Stimulated activated CD8-positive, alpha-beta memory T cell treated with anti-CD3 and anti-CD28 coated beads, Interleukin-2, amount 100 ng/mL, for 48 hours (primary cell): ENCODE measurements at places on chromosomes 2 and 18.

- DNase-seq = no peak
Measured at GRCh38 chr2:196630531-196630930, 9.0 kb upstream of the CCDC150 start.

DNA sequence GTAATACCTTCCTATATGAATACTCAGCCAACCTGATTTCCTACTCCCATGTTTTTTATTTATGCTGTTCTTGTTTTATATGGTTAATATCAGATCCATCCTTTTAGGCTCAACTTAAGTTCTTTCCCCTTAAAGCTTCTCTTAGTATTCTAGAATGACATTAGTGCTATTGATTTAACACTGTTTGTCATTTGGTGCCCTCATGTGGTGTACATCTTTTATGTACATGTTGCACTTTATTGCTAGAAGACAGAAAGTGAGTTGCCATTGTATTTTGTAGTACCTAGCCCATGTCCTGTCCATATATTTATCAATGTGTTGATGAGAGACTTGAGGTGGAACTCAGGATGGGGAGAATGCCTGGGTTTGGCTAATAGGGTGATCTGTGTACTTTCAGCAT, 2.5 kb downstream of the HTRA2 start:
- DNase-seq = no peak

- DNase-seq = no peak
Measured at GRCh38 chr18:11901826-11902438, 6.2 kb downstream of the MPPE1 start.

GRCh38 chr2:144063602-144064001, 456.3 kb downstream of the ZEB2 start:
- DNase-seq = no peak

- no peak for DNase-seq
Measured at GRCh38 chr2:22817197-22817596, 567.8 kb upstream of the KLHL29 start.

DNA sequence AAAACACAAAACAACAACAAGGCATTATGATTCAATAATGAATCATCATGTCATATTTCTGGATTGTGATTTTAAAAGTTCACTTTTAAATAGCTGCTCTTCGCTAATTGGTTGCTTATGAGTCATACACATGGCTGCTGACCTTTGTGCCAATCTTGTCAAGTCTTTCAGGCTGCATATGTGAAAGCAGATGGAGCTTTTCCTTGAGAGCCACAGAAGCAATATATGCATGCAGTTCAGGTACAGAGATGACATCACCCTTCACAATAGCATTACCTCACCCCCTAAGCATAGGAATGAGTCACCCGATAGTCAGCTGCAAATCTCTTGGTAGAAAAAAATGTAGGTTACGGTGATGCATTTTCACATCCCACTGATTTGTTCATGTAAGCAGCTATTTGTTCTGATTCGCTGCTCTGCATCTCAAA, 27.2 kb downstream of the EIF2AK3 start:
- no peak for DNase-seq

DNA sequence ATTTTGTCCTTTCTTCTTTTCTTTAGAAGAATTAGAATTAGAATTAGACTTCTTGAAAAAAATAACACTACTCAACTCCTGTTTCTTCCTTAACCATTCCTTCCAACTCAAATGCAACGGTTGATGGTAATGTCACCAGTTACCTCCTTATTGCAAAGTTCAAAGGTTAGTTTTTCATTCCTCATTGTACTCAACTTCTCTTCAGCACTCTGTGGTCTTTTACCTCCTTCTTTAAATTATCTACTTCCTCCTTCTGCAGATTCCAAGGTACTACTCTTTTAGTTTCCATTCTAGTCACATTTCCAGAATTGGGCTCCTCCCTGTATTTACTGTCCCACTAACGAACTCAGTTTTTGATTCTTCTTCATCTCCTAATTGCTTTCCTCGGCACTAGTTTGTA, 700.7 kb downstream of the SATB2 start:
- no peak for DNase-seq

- no peak for DNase-seq
Measured at GRCh38 chr2:238847841-238848690, at the start of gene TWIST2. Gene TWIST2, plus strand, starts transcription at chr2:238848085. Its CDS starts 131 bp downstream, at chr2:238848216.

DNA sequence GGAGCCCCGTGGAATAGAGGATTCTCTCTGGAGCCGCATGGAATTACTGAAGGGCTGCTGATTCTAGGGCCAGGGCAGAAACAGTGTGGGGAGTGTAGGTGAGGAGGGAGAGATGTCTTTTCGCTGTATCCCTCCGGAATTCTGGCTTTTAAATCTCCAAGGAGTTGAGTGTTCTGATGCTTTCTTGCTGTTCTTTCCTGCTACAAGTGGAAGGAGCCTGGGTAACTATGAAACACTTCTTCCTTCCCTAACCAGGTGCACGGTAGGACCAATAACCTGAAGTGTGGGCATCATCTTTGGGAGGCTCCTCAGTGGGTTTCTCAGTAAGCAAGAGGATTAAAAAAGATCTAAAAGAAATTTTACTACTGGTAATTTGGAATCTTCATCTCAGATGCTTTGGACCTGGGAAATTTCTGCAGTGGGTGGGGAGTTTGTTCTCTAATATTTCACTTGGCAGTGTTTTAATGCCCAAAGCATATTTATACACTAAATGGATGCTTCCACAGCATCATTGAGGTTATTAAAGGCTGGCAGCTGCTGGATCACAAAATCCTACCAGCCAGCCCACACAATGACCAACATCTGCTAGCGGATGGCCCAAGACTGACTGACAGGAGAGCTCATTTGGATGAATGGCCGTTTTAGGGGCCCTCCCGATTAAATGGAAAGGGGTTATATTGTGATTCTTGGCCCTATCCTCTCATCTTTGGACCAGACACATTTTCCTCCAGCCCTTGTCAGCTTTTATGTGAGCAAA, 2.1 kb downstream of the EML6 start:
- no peak for DNase-seq

DNA sequence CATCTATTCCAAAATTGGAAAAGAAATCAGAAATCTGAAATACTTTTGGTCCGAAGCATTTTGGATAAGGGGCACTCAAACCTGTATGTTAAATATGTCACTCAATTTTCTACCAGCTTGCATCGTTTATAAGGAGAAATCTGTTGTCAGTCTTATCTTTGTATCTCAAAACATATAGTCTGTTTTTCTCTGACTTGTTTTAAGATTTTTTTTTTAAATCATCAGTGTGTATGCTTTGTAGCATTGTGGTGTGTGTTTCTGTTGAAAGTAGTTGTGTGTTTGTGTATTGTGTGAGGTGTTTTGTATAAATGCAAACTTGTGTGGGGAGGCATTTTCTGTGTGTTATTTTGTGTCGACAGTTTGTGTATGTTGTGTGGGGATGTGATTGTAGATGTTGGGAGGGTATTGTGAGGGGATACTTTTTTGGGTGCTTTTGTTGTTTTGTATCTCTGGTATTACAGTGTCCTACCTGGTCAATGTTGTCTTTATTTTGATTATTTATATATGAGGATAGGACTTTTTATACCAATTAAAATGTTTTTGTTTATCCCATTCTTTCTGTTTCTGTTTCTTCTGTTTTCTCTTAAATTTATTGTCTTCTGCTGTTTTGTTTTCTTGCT, 30.9 kb downstream of the SMCHD1 start:
- DNase-seq = no peak

DNA sequence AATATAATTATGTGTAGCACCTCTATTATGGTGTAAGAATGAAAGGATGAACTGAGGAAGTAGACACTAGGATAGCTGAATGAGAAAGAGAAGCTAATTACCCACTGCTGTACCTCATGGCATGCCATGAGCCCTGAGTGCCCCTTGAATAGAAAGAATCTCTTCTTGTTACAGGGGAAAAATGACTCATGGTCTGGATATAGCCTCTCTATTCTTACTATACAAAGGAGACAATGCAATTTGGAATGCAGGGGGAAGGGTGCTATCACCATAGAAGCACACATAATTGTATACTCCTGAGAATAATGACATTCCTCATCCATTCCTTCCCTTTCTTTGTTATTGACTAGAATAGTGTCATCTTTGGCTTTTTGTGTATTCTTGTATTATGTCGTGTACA, 385.2 kb downstream of the CDH7 start:
- DNase-seq = no peak

- no peak for DNase-seq
Measured at GRCh38 chr2:31016648-31017047, 121.6 kb downstream of the GALNT14 start.

DNA sequence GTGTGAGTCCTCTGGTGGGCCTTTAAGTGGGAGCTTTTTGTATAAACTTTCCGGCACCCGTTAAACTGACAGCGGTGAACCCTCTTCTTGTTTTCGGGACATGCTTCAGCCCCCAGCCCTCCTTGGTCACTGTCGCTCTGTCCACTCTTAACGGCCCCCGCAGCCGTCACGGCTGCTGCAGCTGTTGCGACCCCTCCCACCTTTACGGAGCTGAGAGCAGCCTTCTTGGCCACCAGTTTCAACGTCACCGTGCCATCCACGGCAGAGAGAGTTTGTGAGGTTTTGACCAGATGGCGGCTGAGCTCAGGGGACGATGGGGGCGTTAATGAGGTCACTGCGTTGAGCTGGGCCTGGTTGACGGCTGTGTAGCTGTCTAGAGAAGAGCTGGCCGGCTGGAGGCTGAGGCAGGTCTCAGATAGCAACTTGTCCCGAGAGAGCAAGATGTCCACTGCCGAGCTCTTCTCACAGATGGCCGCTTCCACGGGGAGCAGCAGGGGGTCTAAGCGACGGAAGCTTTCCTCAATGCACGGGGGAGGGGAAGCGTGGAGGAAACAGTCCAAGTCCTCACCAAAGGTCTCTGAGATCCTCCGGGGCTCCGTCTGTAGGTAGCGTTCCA, 41.9 kb downstream of the KLF7 start:
- no peak for DNase-seq

GRCh38 chr18:44885507-44885906, 204.8 kb downstream of the SETBP1 start:
- no peak for DNase-seq

DNA sequence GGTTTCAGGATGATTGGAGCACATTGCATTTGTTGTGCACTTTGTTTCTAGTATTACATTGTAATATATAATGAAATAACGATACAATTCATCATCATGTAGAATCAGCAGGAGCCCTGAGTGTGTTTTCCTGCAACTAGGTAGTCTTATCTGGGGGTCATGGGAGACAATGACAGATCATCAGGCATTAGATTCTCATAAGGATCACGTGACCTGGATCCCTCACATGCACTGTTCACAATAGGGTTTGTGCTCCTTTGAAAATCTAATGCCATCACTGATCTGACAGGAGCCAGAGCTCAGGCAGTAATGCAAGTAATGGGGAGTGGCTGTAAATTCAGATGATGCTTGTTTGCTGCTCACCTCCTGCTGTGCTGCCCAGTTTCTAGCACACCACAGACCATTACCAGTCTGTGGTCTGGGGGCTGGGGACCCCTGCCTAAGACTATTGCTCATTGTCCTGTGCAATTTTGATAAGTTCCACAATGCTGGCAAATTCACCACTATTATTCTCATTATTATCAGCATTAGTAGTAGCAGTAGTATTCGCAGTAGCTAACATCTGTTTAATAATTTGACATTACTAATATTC, 428.7 kb upstream of the TNP1 start:
- DNase-seq = no peak

DNA sequence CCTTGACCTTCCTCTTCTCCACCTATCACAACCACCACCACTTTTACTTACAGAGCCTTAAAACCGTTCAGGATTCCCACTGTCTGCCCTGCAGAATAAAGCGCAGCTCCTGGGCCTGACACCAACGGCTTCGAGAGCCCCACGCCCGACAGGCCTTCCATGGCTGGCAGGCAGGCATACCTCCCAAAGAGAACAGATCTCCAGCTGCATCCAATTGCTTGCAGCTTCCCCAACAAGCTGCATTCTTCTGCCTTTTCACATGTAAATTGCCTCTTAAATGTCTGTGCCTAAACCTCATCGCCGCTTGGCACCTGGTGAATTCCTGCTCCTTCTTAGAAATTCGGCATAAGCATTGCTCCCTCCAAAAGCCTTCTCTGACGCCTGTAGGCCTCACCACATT, 31.5 kb upstream of the FAM124B start:
- DNase-seq = no peak

DNA sequence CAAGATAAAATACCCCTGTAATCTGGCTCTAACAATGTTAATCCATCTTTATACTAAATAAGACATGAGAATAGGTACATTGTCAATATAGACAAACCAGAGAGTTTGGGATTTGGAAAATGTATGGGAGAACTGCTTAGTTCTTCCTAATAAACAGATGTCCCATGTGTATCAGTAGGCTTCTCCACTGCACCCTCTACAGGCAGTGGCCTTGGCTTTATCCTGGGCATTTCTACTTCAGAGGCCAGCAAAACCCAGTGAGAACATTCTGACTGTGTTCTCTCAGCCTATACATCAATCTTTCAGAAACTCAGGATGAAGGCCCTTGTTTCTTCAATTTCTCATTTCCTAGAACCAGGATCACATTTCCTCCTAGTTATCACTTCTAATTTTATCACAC, 1167.5 kb upstream of the ACVR2A start:
- no peak for DNase-seq

DNA sequence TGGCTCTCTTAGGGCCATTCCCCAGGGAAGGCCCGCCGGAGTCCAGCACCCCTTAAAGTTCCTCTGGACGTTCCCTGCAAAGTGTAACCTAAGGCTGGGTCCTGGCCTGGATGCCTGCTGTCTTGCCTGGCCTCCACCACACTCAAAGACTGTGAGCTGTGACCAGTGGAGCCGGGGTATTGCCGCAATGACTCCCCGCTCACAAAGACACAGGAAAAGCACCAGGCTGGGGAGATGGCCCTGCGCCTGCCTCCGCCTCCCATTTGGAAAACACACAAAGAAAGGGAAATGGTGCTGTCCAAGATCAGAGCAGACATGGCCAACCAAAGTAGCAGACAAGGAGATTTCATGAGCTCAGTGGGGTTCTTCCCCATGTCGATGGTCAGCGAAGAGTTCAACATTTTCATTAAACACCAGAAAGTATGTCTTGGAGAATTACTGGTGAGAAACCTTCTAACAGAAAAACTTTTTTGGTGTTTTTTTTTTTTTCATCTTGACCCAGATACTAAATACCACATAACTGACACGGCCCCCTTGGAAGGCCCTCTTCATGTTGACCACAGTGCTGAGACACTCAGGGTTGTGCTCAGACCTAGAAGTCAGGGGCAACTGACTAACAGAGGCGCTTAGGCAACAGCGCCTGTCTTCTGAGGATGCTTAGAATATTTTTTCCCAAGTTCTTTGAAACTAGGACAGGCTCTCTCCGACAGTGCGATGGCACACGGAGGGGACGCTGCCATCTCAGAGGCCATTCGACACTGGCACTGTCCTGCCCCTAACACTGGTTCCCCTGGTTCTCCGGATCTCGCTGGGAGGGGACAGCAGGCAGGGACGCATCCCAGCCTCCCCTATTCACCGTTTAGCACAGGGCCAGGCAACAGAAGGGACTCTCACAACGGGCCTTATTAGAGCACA, 226.4 kb upstream of the ID2 start:
- no peak for DNase-seq

- DNase-seq = no peak
Measured at GRCh38 chr2:228063558-228063957, 117.9 kb downstream of the SPHKAP start.
